ENCODE measurements at places on chromosomes 11 and 22.

DNA sequence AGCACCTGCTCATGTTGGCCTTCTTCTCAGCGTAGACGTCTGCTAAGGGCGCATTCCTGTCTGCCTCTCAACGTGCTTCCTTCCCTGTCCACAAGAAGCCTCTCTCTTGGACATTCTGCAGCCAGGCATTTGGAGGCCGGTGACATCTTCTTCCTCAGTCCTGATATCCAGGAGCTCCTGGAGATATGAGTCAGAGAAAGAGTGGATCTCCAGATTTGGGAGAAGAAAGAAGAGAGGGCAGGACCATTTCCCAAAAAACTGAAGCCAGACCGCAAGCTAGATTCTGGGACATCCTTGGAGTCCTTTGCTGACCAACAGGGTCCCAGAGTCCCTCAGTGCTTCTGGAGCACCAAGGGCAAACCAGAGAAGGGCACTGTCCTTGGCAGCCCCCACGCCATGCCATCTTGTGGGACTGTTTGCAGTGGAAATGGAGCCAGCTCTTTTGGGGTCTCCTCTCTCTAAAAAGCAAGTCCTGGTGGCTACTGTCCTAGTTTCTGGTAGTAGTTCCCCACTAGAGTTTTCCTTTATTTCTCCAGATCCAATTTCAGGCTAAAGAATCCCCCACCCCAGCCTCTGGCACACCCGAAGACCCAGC, 36.1 kb upstream of the SYT13 start:
- no peak for DNase-seq

DNA sequence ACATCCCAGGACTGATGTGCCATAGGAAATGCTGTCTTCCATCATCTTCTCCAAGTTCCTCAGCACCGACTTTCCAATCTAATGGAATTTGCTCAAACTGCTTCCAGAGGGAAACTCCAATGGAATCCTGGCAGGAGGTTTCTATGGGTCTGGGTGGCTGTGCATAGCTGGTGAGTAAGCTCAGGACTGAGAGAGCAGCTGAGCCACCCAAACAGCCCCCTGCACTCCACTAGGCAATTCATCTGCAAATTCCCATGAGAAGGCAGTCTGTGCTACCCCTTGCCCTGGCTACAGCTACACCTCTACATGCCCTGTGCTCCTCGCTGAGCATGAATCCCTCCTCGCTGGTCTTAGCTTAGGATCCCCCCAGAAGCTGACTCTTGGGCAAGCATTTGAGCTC, 127.9 kb upstream of the CSNK2A3 start:
- no peak for DNase-seq

GRCh38 chr11:112050721-112051120, 23.1 kb downstream of the PIH1D2 start:
- no peak for DNase-seq

- DNase-seq, result no peak
Measured at GRCh38 chr22:31972180-31972579, 27.8 kb downstream of the YWHAH start.

DNA sequence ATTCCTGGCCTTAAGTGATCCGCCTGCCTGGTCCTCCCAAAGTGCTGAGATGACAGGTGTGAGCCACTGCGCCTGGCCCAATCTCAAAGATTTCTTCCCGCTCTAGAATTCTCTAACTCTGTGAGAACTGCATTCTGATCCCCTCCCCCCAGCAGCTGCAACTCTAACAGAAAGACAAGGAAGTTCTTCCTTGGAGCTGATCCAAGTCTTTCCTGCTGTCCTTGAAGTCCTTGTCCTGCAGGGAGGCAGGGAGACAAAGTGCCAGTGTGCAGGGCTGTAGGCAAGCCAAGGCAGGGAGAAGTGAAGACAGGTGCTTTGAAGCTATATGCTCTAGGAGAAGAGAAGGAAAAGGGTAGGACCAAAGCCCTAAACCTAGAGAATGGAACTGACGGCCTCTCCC, 9.5 kb upstream of the GGA1 start:
- DNase-seq, result no peak

GRCh38 chr11:46380340-46381047, 975 bp upstream of the MDK start:
- DNase-seq, result peak; percentile 61

DNA sequence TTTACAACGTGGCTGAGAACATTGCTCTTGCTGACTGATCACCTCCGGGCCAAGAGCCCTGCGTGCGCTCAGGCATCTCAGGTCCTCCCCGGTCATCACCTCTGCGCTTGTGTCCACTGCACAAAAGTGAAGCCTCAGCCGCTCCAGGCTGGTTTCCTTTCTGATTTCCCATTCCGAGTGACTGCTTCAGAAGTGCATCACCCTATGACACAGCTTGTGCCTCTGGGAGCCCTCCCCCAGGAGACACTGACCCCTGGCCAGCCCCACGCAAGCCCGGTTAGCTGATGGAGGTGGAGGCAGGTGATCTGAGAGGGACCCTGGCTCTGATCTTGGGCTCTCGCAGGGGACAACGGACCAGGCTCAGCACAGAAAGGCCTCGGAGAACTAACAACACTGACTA, 38.3 kb upstream of the GNB1L start:
- DNase-seq, result no peak

GRCh38 chr11:50333861-50334260, 301.2 kb downstream of the OR4C45 start:
- DNase-seq, result no peak

GRCh38 chr11:36077886-36078685, 134.2 kb downstream of the LDLRAD3 start:
- DNase-seq, result no peak

DNA sequence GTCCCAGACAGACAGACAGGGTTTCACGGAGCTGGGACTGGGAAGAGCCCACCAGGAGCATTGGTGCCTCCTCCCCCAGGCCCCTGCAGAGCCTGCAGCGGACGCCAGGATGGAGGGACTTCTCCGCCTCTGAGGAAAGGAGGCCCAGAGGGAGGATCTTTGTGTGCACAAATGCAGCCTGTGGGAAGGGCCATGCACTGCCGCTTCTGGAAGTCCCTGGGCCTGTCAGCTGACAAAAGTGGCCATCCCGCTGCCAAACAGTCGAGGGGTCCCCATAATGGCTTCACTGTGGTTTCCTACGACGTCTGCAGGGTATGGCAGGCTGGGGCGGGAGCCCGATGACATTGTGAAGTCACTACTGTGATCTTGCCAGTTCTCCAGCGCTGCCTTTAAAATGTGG, 73.8 kb downstream of the TP53I11 start:
- no peak for DNase-seq

GRCh38 chr11:19313140-19313539, 72.4 kb upstream of the E2F8 start:
- no peak for DNase-seq

GRCh38 chr11:74084796-74085541, 76.1 kb upstream of the UCP3 start:
- DNase-seq, result no peak

DNA sequence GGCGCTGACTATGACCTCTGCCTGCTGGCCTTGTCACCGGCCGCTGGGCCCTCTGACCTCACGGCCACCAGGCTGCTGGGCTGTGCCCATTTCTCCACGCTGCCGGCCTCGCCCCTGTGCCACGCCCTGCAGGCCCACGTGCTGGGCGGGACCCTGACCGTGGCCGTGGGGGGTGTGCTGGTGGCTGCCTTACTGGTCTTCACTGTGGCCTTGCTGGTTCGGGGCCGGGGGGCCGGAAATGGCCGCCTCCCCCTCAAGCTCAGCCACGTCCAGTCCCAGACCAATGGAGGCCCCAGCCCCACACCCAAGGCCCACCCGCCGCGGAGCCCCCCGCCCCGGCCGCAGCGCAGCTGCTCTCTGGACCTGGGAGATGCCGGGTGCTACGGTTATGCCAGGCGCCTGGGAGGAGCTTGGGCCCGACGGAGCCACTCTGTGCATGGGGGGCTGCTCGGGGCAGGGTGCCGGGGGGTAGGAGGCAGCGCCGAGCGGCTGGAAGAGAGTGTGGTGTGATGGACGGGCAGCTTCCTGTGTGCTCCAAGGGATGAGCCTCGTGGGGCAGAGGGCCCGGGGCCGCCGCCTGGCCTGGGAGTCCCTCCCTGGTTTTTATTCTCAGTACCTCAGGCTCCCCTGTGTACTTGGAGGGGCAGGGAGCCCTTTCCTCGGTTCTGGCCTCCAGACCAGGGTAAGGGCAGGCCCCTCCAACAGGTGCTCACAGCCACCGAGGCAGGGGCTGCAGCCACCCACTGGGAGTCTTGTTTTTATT, 3.0 kb downstream of the LRFN4 start:
- DNase-seq, result no peak

DNA sequence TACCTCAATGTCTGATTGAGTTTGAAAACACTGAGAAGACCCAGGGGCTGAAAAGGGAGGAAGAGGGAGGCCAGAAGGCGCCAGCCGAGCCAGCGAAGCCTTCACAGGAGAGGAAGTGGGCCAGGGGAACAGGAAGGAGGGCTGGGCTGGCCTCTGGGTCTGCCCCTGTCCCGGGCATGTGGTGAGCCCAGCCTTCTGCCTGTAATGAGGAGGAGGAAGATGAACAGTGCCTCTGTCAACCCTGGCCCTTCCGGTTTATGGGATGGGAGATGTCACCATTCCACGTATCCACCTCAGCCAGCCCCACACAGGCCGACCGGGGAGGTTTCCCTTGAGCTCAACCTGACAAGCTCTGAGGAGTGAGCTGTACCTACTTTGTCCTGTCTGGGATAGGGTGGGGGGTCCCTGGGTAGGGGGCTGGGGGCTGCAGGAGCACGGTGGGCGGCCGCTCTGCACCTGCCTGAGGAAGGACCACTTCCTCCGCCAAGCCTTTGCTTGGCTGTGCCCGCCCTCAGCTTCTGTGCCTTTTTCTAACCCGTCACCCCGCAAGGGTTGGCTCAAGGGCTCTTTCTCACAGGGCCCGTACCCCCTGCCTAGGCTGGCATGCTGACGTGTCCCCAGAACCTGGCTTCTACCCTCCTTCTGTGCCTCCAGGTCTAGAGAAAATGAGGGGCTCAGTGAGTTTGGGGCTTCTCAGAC, 2.0 kb downstream of the PARVG start:
- peak; percentile 69 for DNase-seq
